A172 (cell line): ENCODE measurements at places on chromosomes 6 and 20. TPM values are rescaled to one million over a fixed set of nuclear protein-coding genes. Genes with fewer than 3 reads are reported as not detected.

The CENPQ gene
- 26.0 and 32.8 TPM in 2 replicates for total RNA-seq

The NUS1 gene
- total RNA-seq: 13.1 TPM in 2 replicates

DNA sequence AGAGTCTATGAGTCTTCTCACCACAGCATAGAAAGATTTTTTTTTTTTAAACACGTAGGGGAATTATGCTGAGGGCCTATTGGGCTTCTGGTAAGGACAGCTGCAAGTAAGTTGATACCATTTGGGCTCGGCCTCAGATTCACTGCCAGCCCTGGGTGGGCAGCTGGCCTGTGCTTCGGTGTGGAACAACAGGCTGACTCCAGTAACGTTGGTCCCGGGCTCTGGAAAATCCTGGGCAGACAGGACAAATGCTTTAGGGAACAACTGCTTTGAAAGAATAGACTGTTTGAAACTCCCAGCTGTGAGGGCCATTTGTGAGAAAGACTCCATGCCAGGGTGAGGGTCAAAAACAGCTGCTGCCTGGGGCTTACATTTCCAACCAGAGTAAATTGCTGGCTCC is 366.5 kb downstream of the QKI start:
- DNase-seq: no peak

DNA sequence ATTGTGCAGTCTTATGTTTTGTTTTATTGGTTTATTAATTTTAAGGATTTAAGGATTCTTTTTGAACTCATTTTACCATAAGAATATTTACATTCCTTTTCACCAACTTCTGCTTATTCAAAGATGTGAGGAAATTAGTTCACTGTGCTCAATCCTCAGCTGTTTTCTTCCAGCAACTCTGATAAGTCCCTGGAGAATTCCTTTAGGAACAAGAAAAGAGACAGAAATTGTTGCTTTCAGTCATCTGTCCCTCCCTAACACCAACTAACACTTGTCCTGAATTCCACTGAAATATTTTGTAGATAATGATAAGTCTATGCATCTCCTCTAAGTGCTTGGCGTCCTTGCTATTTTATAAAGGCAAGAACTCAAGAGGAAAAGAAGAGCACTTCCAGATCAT is 334.8 kb upstream of the MARCKS start:
- no peak for DNase-seq

DNA sequence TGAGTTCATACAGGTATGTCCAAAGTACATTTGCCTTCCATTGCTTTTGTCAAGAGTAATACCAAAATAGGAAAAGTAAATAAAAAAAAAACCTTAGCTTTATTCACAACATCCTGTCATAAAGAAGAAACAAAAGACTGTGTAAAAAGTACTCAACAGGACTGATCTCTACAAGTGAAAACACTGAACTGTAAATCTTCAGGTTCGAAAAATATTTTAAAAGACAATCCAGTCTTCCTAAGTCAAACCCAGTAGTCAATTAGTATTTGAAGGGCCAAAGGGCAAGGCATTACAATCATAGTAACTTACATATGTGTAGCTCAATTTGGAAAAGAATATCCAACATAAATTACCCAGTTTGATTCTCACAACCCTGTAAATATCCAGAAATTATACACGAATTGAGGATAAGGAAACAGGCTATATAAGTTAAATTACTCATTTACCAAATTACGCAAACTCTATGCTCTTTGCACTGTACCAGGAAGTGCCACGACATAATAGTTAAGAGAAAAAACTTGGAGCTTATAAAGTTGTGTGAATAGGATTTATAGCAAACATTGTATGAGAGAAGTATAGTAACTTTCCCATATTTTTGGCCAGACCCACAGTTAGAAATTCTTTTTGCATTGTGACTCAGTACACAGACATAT is 21.2 kb downstream of the PTPRK start:
- no peak for DNase-seq
